GM12892 (cell line): ENCODE measurements at places on chromosomes 12 and 14.

DNA sequence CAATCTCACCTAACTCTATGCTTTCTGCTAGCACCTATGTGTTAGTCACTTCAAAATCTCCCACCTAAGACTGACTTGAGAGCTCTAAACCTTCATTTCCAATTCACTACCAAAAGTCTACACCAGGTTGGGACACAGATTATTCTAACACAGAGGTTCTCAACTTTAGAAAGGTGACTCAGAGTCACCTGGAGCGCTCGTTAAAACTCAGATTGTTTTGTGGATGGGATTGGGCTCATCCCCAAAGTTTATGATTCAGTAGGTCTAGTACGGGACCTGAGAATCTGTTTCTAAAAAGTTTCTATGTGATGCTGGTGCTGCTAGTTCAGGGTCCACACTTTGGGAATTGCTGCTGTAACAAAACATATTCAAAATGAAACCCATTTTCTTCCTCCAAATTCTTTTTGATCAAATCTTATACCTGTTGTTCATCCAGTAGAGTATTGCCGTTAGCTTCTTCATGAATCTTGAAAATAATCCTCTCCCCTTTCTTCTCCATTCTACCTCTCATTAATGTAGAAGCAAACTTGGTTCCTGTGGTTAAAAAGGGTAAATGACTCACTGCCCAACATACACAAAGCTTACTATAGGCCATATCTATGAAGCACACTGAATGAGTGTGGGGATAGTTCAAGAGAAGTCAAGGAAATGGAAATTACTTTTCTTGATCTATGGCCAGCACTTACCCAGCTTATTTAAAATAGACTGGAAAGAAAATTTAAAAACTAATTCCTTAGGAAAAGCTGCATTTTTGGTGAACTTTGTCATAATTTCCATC is 206.7 kb downstream of the KIF21A start:
- no peak for DNase-seq

DNA sequence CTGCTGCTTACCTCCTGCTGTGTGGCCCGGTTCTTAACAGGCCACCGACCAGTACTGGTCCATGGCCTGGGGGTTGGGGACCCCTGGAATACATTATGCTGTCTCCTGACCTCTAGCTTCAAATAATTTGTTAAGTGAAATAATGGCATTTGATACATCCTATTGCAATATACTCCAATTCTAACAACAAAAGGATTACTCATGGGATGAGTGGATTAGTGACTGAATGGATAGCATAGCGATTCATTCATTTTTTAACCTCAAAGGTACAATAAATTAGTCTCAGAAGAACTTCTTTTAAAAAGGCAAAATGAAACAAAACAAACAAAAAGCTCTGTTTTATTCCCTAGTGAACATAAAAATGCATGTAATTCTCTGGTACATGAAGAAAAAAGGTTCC is 147.9 kb upstream of the PKP2 start:
- no peak for DNase-seq

GRCh38 chr12:49041881-49042484 is 18.6 kb downstream of the KMT2D start:
- no peak for DNase-seq

- no peak for DNase-seq
Measured at GRCh38 chr14:54709867-54710266, 142.9 kb downstream of the SAMD4A start.

DNA sequence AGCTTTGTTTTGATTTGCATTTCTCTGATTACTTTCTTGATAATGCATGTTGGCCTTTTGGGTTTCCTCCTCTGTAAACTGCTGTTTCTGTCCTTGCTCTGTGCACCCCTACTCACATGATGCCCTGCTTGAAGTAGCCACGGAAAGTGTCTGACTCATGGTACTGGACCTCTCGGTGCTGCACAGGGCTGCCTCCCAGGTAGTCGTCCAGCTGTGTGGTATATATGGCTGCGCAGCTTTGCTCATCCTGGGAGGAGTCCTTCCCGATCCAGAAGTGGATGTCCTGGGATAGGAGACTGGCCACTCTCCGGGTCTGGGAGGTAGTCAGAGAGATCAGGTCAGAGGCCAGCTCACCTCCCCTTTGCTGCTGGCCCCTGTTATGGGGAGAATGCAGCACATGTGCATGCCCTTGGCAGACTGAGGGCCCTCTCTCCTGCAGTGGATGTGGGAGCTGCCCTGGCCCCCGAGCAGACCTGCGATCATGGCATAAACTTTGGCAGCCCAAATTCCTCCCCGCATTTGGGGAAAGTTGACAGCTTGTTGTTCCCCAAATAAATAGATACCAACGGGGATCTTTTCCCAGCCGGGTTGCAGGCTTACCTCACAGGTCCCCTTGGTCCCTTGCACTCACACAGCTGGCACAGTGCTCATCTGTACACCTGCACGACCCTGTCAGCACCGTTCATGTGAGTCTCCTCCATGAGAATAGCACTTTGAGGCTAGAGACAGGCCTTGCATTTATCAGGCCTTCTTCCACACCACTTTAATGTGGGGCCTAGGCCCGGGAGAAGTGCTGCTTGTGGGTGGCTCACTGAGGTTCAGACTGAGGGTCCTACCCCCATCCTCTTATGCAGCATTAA is 5.2 kb downstream of the AVIL start:
- no peak for DNase-seq

GRCh38 chr12:78183824-78184223 is 353.1 kb downstream of the NAV3 start:
- no peak for DNase-seq

DNA sequence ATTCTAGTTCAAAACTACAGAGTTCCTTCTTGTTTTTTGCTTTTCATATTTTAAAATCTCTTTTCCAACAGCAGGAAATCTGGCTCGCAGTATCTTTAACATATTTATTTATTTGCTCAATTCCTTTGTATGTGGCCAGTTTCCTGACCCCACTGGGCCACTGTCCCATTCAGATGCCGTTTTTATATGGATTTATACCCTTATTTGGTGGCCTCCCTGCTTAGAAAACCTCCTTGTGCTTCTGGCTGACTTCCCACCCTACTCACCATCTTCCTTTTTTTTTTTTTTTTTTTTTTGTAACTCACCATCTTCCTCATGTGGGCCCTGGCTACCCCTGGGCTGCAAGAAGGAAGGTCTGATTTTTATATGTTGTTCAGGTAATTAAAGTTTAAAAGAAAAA is 53.9 kb downstream of the TTLL5 start:
- DNase-seq = no peak

DNA sequence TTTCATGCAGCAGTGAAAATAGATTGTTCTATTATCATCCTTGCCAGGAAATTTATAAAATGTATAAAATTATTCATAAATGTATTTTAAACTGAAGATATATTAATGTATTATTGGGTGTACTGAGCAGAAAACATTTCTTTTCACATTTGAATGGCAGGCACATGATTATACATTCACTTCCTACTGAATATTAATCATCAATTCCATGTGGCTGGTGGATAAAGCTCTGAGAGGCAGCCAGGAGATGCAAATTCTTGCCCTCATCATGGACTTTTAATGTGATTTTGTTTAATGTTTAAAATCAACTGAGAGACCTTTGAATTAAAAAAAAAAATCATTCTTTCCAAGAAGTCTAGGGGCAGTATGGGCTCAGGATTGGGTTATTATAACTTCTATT is 40.8 kb downstream of the ANO6 start:
- DNase-seq = no peak

DNA sequence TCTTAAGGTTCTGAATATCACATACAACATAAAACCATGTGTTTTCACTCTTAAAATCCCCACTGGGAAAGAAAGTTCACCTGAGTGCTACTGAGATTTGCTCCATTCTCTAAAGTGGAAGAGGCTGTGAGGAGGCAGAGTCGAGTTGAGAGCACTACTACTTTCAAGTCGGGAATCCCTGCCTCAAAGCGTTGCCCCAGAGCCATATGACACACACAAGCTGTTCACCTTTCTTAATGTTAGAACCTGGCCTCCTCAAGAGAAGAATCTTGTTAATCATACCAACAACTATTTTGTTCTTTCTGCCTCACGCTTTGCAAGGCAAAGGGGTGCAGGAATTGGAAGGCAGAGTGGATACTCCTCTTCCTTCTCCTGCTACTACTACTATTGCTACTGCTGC is 149.7 kb upstream of the DAAM1 start:
- DNase-seq = no peak
